Activated T-helper 2 cell treated with anti-CD3 and anti-CD28 coated beads, Interferon-gamma antibody, Interleukin-2, Interleukin-4, amounts not matched to agents 10 μg/mL and 5 μg/mL and 100 μg/mL, durations not matched to agents 14 hours and 24 hours and 36 hours (primary cell): ENCODE measurements at places on chromosomes 6 and 20. TPM values are rescaled to one million over a fixed set of nuclear protein-coding genes. Genes with fewer than 3 reads are reported as not detected.
A peak's percentile ranks its signal among the peaks of the same experiment; 100 is the strongest.

Gene NFS1
- total RNA-seq, result 39.1 and 39.8 TPM in 2 replicates

Gene EPHA7
- total RNA-seq, result not detected in 2 replicates

DNA sequence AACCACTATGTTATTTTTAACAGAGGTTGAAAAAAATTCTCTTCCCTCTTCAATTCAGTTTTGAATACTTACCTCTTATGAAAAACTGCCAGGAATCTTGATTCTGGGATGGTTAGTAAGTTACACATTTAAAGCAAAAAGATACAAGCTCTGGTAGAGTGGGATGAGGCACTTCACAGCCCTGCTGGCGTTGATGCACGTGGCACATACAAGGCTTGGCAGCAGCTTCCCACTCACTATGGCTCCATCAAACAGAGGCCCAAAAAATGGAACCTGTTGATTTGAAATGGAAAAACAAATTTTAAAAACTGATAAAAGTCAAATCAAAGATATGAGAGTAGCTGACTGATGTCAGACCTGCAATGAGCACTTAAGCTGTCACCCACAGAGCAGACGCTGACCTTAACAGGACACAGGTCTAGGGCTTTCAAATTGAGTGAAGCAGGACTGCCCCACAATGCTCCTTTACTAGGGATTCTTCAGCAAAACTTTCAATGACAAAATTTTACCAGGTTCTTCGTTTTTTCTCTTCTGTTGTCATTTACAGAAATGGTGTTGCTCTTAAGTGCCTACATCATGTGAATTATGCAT is 104.9 kb downstream of the INSM1 start:
- no peak for DNase-seq

DNA sequence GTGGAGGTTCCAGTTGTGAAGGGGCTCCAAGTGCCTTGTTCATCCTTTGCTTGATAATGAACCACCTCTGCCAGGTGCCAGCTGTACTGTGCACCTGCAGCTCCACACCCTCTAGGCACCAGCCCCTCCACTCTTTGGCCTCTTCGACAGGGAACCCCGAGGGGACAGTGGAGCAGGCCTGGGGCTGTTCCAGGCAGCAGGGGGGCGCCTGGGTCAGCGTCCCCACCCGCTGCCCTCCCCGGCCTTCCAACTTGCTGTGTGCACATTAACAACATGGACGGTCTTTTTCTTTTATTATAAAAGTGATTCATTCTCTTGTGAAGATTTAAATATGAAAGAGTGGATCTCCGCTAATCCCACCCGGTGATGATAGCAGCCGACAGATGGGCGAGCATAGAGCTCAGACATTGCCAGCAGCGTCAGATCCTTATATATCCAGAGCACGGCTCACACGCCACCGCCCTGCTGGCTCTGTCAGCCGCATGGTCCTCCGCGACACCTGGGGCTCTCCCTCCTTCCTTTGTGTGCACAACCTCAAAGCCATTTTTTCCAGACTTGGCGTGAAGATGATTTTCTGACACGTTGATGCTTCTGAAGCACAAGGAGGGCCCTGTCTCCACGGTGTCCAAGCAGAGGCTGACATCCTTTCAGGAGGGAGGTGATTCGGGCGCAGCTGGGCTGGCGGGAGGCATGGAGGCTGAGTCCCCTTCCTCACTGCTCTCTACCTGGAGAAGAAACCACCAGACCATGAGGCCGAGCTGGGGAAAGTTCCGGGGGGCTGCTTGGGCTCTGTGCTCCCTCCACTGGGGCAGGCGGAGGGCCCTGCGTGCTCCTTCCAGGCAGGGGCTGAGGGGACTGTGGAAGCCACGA is 22.2 kb upstream of the MRGBP start:
- DNase-seq, result no peak

Gene GMEB2
- total RNA-seq, result 12.4 and 13.6 TPM in 2 replicates

DNA sequence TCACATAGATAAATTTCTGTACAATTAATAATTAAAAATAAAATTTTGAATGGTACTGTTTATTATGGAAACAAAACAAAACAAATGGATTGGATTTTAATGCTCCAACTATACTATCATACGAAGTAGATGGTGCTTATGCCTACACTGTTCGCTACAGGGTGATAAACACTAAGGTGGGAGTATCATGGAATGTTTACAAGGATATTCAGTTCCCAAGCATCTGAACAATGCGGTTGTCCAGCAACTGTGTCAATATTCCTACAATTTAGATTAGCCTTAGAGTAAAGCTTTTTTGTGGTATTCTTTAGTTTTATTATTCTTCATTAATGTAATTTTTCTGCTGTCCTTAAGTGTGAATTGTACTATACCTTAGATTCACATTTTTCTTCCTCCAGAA is 105.1 kb downstream of the MMS22L start:
- DNase-seq, result no peak

- no peak for DNase-seq
These were observed 30.7 kb downstream of the ZFAND3 start for GRCh38 chr6:37850260-37850659.

GRCh38 chr6:165845493-165845892 is 182.5 kb upstream of the PDE10A start:
- DNase-seq, result no peak

DNA sequence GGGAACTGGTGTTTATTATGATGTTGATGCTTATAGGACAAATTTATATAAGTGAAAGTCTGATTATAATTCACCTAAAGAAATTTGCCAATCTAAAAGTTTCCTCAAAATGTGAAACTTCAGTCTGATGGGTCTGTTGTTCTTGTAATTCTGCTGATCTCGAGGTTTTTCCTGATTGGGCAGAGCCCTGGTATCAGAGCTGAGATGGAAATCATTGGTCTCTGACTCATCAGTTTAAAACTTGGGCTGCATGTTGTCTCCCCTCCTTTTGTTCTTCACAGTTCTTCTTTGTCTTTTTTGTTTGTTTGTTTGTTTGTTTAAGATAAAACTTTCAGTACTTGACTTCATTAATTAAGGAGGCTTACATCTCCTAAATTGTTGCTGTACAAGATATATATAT is 5.9 kb downstream of the SMAP1 start:
- no peak for DNase-seq

DNA sequence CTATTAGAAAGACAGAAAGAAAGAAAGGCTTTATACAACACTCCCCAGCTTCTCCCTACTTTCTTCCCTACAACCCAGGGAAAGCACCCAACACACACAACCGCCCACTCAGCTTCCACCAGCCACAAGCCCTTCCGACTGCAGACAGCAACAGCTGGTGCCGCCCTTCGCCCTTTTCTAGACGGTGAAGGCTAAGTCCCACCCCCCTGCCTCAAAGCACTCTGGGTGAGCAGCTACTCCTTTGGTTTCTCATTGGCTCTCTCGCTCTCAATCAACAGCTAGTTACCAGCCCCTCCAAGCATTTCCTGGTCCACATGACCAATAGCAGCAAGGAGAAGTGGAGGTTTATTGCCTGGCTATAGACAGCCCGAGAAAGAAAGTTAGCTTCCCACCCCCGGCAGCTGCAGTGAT is 230.1 kb upstream of the MOCS1 start:
- no peak for DNase-seq

DNA sequence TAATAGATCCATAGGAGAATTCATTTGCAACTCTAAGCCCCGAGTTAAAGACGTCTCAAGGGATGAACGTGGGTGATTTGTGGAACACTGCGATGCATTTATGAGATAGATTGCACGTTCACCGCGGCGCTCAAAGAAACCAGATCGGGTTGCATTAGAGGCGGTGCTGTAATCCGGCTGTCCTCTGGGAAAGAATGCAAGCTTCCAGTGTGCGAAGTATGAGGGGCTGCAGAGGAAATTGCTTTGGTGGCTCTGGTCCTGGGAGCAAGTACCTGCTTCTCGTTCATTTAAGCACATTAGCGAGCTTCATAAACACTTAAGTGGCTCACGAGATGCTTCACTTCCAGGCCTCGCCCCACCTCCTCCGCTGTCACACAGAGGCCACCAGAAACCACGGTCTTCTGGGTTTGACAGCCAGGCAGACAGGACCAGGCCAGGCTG is 182.3 kb downstream of the CDH4 start:
- no peak for DNase-seq

DNA sequence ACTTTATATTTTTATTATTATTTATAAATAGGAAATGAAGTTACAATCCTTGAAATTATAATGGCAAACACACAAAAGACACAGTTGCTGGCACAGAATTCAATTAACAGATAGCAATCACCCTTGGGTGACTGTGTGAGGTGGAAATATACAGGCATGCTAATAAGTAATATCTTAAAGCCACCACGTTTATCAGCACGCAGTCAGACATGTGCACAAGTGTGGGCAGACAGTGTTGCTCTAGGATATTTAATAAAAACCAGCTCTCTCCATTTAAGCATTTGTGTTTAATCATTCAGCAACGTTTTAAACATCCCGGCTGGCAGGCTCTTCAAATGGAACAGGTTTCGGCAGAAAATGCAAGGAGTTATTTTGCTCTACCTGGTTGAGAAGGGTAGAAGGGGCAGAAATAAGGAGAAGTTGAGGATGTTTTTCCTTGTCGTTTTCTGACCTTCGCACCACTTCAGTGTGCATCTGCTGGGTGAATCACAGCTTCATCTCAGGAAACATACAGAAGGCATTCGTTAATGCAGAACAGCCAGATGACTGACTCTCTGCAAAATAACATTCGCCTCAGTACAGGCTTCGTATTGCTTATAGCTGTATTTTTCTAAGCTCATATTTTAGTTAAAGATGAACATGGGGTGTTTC is 585.1 kb downstream of the QKI start:
- no peak for DNase-seq

DNA sequence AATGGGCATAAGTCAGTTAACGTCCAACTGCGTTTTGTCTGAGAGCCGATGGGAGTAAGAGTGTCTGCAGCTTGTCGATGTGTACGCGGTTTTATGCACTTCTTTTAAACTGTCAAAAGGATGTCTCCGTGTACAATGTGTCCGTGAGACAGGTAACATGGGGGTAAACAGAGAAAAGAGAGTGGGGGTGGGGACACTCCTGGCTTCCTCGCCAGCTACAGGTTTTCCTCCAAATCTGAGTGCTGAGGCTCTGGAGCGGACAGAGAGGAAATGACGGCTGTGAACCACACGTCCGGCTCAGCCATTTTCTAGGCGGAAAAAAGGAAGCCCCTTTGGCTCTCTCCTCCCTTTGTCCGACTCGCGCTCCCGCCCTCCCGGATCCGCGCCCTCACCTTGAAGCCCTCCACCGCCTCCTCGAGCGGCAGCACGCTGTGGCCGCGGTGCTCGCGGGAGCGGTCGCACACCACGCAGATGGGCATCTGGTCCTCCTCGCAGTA is 916 bp downstream of the TRIM27 start:
- DNase-seq, result peak; percentile 40

DNA sequence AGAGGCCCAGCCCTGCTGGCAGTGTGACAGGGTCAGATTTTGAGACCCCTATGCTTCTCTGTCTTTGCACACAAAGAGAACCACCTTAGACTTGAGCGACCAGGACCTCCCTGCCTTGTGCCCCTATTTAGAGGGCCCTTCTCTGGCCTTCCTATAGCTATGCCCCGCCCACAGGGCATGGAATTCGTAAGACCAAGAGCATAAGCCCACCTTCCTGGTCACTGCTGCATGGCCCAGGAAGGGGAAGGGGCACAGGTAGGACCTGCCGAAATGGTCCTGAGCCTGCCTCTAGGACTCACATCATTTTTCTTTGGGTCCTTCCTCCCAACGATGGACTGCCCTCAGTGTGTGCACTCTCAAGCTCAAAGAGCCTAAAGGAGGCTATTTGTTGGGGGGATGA is 65.1 kb upstream of the SRSF6 start:
- DNase-seq, result no peak

DNA sequence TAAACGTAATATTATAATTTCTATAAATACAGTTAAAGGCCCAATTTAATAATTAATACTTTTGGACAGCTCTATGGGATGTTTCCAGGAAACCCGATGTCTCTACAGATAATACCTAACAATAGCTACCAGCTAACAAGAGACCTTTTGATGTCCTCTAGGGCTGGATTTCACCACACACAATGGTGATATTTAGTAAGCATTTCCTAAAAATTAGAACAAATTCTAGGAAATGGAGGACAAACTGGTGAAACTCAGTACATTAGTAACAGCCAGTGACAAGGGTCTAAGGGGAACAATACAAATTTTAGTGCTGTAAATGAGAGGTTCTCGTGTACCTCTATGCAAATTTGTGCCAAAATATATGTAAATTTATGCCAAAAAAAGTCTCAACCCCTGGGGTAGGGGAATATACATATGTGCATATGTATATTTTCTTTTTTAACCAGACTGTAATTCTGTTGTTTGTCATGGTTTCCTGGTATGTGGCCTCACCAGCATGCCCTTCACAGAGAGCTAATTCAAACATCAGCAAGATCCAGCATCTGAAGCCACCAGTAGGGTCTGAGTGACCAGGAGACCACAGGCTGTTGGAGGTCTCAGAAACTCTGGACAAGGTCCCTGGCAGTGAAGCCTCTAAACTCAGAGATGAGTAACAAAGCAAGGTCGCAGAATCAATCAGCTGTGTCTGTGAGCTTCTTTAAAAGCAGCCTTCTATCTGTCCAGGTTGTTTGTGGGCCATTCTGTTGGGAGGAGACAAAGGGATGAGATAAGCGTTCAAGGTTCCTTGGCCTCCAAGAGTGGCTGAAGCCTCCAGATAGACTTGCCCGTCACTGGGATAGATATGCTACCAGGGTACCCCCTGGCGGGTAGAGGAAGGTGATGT is 235.1 kb upstream of the RREB1 start:
- DNase-seq, result no peak

Gene HCRTR2
- not detected in 2 replicates for total RNA-seq

DNA sequence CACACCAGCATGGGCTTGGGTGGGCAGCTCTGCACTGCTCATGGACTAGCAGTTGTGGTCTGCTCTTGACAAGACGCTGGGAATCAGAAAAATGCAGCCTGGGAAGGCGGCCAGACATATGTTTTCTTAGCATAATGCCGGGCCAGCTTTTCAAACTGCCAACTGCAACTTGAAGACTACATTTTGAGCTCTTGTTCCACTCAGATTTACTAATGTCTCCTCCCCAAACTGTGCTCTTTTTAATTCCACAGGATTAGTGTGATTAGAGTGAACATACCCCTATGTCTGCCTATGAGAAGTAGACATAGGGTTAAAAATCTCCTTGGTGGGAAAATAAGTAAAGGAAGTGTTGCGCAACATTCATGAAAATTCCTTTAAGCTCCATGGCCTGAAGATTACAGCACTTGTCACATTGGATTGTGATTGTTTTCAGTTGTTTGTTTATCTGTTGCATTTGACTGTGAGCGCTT is 5.3 kb upstream of the FNDC1 start:
- DNase-seq, result no peak

Gene SNAP25
- 14.2 and 15.2 TPM in 2 replicates for total RNA-seq

Gene CEP250
- total RNA-seq, result 51.0 and 54.6 TPM in 2 replicates

GRCh38 chr20:39853636-39854035 is 835.4 kb downstream of the MAFB start:
- DNase-seq, result no peak
